ENCODE measurements at places on chromosomes 2 and 18.

GRCh38 chr2:58834404-58834803 lies 593.3 kb upstream of the FANCL start:
- DNase-seq: no peak

- DNase-seq: no peak
Observed at GRCh38 chr2:142179686-142180085, 48.9 kb upstream of the LRP1B start.

DNA sequence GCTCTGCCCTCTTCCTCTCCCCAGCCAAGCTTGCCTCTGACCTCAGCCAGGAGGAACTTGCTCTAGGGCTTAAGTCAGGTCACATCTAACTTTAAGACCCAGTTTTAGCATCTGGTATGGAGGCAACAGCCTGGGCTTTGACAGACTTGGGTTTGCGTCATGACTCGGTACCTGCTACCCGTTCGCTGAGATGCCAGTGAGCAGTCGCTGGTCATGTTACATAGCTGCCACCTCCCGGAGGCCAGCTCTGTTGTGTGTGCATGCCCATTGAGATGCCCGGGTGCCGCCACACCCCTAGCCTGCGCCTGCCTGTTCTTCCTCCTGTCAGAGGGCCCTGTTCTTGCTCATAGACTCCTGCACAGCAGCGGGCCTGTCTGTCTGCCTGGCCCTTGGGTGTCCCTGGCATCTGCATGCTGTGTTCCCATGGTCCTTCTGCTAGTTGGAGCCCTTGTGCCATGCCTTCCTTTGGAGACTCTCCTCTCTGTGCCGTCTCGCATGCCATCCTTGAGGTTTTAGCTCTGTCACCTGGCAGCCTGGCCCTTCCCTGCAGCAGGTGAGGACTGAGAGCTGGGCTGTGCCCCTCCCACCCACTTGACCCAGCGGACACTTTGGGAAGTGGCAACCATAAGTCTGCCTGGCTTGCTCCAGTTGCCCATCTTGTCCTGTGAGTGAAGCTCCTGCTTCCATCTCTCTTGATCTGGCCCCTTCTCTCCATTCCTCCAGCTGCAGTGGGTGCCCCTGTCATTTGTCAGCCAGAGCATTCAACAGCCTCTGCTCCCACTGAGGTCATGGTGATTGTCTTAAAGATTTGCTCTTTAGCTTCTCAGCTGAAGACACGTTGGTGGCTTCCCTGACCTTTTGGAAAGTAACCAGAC lies 24.9 kb downstream of the ASAP2 start:
- DNase-seq: no peak

GRCh38 chr2:145939949-145940348 lies 1420.0 kb upstream of the ZEB2 start:
- no peak for DNase-seq

DNA sequence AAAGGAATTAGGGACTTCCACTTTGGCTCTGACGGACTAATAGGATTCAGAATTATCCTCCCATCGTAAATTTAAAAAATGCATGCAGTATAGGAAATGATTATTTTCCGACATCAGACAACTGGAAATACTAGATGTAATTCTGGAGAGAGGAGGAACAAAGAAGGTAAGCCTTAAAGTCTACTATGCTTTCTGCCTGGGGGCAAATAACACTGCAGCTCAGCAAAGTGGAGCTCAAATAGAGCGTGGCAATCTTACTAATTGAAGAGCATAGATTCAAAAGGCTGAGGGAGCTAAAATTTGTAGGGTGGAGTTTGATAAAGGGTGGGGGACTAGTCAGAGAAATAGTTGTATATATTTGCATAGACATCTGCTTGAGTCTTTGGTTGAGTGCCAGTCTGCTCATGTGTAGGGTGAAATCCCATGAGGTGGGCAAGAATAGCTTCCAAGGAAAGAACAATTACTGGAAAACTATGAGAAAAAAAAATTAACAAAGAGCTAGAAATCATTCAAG lies 23.8 kb downstream of the COPS8 start:
- DNase-seq: no peak

DNA sequence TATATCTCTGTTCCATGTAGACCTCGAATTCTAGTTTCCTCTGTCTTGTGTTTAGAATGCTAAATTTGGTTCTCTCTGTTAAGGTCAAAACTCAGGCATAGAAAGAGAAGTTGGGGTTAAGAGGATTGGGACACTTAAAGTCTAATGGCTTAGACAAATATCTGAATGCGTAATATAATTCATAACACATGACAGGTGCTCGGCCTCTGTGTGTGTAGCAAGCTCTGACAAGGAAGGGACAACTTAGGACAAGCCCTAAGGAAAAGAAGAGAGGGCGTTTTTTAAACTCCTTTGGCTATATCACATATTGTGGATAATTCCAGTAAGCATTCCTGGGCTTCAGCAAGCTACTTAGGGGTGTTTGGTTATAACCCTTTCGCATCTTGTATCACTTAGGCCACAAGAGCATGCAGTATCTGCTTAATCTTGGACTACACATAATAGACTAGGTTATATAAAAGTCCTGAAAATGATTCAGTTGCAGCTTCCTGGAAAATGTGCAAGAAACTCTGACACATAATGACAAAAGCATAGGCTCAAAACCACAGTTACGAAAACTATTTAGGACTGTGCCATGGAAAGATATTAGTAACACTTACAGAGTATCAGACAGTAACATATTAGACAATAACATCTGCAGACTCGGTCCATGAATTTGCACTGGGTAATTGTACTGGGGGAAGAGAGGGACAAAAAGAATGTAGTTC lies 16.1 kb upstream of the CREB1 start:
- no peak for DNase-seq

- DNase-seq: no peak
Observed at GRCh38 chr2:112295407-112296078, 20.1 kb downstream of the ZC3H6 start.

- DNase-seq: no peak
Observed at GRCh38 chr2:158502974-158503373, 46.2 kb downstream of the PKP4 start.

- DNase-seq: no peak
Observed at GRCh38 chr2:217219164-217219520, 359.3 kb upstream of the TNP1 start.

DNA sequence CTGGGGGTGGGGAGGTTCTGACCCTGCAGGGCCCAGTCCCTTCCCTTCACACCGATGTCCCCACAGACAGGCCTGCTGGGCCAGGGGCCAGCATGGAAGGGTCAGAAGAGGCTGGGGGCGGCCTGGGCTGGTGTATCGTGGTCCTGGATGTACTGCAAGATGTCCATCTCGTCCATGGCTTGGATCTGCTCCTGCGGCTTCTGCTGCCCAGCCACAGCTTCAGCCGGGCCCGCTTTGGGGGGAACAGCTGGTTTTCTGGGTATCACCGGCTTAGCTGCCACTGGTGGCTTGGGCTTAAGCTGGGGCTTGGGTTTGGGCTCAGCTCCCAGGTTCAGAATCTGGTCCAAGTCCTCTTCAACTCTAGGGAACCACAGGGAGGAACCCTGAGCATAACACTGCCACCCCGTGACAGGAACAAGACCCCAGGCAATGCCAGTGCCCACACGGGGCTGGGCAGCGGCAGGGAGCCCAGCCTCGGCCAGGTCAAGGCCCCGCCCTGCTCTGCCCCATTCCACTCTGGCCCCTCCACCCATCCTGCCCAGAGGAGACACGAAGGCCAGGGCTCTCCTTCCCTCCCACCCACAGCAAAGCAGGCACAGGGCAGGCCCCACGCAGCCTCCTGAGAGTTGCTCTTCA lies 31.9 kb downstream of the HS1BP3 start:
- no peak for DNase-seq

- no peak for DNase-seq
Observed at GRCh38 chr2:46847726-46848412, 67.7 kb downstream of the MCFD2 start.

GRCh38 chr2:101830555-101830954 lies 133.0 kb downstream of the MAP4K4 start:
- no peak for DNase-seq

DNA sequence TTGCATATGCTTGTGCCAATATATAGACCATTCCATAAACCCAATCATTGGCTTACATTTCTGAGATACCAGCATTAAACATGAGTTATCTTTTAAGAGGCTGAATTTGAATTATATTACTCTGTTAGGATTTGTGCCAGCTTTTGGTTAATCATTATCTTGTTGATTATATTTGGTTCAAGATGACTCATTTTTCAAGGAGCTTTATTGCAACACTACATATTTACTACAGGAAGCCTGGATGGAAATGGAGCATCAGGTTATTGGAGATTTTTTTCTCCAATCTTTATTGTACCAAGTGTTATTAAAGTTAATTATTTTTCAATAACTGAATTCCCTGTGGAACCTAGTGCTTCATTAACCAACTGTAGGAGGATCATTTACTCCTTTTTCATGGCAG lies 26.4 kb downstream of the EML4 start:
- DNase-seq: no peak

GRCh38 chr18:59459369-59460071 lies 100.5 kb upstream of the LMAN1 start:
- DNase-seq: no peak

DNA sequence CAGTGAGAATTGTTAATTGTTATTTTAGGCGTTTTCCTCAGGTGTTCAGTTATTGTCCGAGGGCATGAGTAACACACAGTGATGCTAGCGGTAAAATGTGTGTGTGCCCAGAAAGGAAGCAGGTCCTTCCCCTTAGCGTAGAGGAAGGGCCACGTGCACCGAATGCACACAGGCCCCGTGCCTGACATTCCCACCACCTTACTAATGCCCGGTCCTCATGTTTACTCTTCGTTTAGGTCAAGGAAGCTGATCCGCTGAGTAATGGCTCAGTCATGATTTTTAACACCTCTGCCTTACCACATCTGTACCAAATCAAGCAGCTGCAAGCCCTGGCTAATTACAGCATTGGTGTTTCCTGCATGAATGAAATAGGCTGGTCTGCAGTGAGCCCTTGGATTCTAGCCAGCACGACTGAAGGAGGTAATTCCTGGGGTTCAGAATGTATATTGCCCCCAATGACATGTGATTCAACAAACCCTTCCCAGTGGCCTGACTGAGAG lies 76.7 kb downstream of the MERTK start:
- DNase-seq: no peak

DNA sequence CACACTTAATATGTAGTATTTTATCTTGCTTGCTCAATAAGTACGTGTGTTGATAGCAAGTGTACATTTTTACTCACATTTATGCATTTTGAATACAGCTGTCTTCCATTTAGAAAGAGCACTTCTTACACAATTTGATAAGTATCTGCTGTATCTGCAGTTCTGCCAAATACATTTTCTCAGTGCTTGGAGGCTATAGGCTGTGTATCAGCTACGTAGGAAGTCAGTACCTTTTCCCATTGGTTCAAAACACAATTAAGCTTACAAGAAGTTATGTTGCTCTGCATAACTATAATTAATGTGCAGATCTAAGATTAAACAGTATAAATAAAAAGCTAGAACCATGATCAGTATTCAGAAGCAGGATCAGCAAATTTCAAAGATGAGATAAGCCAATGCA lies 503.6 kb upstream of the SMIM21 start:
- no peak for DNase-seq

DNA sequence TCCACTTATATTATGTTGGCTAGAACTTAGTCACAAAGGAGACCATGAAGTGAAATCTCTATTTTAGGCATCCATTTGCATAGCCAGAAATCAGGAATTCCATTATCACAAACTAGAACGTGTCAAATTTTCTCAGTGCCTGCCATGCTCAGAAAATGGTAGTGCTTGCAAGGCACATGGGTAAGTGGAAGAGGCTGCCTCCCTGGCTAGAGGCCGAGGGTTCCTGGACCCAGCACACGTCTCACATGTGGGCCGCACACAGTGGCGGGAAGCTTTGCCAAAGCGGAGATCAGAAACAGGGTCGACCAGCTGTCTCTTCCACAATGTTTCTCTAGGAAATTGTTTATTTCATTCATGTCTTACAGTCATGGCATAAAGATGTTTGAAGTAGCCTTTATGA lies 42.3 kb downstream of the TRAF3IP1 start:
- no peak for DNase-seq

GRCh38 chr2:96816836-96817702 lies 1.0 kb downstream of the CNNM3 start:
- no peak for DNase-seq

DNA sequence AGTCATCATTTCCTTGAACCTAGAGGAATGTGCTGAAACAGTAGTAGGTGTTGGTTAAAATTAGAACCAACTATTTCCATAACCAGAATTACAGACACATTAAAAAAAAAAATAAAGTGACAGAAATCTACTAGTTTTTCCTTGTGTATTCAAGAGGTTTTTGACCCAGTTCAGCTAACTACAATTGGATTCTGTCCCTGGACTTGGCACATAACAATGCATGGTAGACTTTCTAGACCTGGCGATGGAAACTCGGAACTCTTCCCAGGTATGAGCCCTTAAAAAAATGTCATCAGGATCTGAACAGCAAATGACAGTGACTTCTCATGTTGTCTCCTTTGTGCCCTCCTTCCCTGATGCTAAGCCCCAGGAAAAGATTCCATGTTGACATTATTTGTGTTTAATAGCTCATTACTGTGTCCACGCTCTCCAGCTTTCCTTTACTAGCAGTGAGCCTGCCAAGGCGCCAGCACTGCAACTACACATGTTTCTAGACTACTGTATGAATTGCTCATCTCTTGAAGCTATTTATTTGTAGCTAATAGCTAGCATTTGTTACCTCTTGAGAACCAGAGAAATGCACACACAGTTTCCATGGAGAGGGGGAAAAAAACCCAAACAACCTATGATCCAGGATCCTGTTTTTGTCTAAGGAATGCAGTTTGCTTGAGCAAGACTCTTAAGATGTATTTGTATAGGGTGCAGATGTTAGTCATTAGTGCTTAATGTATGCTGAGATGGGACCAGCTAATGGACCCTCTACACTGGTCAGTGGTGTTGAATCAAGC lies 148.5 kb downstream of the FMNL2 start:
- DNase-seq: no peak

DNA sequence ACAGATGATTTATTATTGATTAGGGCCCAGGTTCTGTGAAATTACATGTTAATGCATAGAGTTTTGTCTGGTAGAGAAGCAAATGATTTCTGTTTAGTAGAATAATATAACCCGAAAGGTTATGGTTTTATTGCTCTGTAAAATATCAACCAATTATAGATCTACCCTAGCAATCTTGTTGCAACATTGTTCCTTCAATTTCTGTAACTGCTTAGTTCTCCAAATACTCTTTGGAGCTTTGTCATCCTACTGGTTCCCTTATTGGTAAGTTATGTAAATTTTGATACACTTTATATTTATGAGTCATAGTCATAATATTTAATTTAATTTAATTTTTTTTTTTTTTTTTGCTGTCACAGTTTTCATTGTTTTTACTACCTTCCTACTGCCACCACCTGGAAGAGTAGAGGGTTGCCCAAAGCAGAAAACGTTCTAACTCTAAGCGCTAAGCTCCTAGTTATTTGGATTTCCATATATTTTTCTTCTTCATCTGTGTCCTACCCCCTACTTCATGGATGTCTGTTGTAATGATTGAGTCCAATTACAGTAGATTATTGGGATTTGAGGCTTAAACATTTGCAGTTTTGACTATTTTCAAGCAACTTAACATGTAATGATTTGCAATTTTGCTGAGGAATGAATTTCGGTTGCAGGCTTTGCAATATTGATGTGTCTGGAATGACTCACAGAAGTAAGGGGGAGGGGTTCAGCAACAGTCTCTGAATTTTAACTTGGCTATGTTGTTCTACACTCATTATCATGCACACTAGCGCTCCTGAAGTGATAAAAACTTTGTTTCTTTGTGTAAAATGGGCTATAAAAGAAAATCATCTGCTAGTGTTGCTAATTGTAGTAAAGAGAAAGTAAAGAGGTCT lies 51.1 kb downstream of the NABP1 start:
- DNase-seq: no peak

GRCh38 chr18:69866212-69866611 lies 81.5 kb downstream of the CD226 start:
- DNase-seq: no peak

- DNase-seq: no peak
Observed at GRCh38 chr18:33232318-33232626, 208.2 kb downstream of the CCDC178 start.
